ENCODE measurements at places on chromosomes 3 and 15.

- DNase-seq = no peak
Observed at GRCh38 chr3:23455084-23455483, 252.0 kb downstream of the UBE2E2 start.

DNA sequence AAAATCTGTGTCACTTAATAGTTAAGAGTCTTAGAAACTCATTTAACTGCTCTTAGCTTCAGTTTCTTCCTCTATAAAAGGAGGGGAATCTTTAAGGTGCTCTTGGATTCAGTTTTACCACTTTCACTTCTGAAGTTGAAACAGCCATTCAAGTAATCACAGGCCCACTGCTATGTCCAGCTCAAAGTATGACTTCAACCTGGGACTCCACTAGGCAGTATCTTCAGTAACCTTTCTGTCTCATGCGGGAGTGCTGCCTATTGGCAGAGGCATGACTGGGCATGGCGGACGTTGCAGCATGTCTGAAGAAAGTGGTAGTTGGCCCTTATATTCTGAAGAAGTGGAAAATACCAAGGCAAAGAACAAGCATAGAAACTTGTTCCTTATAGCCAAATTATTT lies 92.3 kb downstream of the DHX30 start:
- DNase-seq = no peak

DNA sequence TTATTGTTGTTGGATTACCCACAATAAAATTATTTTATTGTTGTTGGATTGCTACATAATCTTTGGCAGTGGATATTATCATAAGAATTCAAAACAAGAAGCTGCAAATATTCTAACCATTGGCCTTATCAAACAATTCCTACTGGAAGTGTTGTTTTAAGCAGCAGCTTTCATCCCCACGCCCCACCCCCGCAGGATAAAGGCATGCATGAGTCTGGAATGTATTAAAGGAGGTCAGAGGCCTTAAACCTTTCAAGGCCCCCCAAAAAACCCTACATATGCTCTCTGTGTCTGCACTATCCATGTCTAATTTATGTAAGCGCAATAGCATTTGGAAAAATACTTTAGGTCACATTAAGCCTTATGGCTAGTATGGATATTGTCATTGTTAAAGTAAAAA lies 23.1 kb downstream of the P3H2 start:
- no peak for DNase-seq

DNA sequence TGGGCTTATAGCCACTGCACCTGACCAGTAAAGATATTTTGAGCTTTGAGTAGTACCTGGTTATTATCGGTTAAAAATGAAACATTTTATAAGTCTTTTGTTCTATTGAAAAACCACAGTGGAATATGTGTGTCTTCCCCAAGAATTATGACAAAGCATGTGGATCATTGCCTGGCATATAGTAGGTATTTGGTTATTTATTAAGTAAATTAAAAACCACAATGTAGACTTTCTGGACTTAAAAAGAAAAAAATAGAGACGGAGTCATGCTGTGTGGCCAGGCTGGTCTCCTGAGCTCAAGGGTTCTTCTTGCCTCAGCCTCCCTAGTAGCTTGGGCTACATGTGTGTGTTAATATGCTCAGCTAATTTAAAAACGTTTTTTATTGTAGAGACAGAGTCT lies 43.5 kb downstream of the UBE2E2 start:
- no peak for DNase-seq

DNA sequence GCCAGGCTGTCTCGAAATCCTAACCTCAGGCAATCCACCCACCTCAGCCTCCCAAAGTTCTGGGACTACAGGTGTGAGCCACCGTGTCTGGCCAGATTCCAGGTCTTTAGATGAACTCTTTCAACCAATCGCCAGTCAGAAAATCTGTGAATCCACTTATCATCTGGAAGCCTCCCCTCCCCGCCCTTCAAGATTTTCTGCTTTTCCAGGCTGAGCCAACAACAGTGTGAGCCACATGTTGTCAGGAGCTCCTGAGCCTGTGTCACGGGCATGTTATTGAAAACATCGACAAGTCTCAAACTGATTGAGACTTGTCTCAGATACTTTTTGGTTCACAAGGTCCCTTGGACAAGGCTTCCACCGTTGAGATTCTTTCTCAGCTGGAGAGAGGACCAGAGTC lies 52.0 kb upstream of the TRPM1 start:
- DNase-seq = no peak

DNA sequence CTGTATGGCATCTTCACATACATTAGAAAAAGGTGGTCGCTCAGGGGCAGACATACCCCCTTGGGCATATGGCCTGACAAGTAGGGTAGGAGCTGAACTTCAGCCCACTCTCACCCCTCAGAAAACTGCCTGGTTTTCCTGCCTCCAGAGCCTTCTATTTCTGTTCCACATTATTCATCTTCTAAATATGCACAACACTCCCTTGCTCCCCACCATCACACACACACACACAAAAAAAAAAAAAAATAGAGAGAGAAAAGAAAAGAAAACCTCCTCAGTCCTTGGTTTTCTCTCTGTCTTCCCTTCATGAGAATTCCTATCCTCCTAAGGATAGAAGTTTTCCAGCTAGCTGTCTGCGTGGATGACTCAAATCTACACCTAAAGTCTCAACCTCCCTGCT lies 5.6 kb upstream of the ROPN1 start:
- no peak for DNase-seq

GRCh38 chr15:77173487-77173886 lies 102.6 kb upstream of the TSPAN3 start:
- no peak for DNase-seq

DNA sequence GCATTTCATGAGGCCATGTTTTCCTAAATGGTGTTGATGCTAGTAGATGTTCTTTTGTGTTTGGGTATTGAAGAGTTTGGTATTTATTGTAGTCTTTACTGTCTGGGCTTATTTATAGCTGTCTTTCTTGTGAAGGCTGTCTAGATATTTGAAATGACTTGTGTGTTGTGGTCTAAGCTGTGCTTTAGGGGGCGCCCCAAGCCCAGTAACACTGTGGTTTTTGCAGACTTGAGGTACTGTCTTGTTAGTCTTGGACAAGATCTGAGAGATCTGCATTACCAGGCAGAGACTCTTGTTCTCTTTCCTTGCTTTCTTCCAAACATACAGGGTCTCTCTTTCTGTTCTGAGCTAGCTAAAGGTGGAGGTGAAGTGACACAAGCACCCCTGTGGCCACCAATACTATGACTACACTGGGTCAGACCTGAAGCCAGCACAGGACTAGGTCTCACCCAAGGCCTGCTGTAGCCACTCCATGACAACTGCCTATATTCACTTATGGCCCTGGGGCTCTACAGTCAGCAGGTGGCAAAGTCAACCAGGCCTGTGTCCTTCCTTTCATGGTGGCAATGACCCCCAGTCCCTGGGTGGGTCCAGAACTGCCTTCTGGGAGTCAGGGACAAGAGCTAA lies 152.1 kb upstream of the TBC1D5 start:
- peak; percentile 21 for DNase-seq

GRCh38 chr3:57727106-57727505 lies 29.0 kb upstream of the SLMAP start:
- DNase-seq = no peak

DNA sequence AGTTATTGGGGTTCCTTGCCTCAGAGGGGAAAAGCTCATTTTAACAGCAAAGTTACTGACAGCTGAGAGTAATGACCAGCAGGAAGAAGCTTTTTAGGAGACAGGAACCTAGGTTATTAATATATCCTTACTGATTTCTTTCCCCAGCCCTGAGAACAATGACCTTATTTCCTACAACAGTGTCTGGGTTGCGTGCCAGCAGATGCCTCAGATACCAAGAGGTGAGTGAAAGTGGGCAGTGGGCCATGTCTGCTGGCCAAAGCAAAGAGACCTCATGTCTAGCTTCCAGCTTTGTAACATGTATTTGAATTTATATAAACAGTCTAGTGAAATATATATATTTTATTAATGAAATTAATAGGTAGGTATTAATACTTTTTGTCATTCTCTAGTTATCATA lies 5.0 kb downstream of the CCNDBP1 start:
- no peak for DNase-seq

DNA sequence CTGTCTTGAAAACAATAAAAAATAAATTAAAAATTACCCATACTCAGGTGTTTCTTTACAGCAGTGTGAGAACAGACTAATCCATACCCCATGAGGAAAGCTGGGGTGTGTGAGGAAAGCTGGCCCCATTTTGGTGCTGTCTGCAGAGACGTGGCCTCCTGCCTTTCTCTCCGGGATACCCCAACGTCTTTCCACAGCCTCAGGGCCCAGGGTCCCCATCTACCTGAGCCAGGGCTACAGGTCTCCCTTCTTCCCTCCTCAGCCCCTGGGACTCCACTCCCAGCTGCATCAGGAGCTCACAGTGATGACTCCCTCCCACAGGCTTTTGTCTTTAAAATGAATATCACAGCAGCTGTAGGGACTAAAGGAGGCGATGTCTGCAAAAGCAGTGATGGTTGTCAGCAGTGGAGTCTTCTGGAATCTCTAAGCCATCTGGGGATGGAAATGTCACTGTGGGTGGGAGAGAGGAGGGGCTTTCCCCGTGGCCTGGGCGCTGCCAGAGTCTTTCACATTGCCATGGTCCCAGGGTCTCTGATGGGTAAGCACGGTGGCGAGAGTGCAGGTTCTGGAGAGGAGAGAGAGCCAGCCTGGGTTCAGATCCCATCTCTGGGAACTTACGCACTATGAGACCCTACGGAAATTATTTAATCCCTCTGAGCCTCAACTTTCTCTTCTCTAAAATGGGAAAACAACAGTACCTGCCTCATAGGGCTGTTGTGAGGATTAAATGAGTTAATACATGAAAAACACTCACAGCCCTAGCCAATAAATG lies 259.3 kb downstream of the PLCL2 start:
- DNase-seq = no peak

DNA sequence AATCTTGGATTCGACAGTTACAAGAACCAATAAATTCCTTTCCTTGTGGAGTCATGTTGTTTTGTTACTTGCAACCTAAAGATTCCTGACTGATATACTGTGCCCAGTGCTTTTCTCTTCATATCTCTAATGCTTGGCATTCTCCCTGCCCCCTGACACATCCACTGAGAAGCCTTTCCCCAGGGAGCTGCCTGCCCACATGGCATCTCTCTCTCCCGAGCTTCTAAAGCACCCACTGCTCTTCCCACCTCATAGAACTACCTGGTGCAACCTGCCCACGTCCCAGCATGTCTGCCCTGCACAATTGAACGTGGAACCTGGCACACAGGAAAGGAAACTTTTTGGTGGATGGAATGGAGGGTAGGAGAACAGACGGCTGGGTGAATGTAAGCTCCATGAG lies 6.8 kb downstream of the CYP8B1 start:
- no peak for DNase-seq

DNA sequence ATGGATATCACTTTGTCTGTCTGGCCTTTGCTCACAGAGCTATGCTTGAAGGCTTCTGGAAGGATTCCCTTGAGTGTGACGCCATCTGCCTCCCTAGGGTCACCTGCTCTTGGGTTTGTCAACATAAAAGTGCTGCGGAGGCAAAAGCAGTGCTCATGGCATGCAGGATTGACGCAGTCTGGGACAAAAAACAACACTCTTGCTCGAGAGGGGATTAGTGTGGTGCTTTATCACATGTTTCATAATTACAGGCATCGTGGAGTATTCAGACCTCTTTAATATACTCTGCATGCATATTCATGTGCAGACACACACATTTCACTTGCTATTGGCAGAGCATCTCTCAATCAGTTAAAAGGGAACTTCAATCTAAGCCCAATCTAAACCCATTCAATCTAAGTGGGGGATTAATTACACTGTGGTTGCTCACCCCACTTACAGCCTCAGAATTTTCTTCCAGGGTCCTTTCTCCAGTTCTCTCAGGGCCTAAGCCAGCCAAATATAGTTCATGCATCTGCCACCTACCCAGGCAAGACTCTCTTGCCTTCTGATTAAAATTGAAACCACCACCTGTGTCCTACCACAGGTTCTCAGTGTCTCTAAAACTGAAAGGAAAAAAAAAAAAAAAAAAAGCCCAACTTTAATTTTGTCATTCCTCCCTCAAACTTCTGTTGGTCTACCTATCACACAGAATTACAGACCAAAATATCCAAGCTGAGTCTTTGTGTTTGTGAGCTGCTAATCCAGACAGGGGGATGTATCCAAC lies 75.6 kb downstream of the BFSP2 start:
- no peak for DNase-seq

GRCh38 chr15:88247914-88248313 lies 8.6 kb downstream of the NTRK3 start:
- DNase-seq = no peak

DNA sequence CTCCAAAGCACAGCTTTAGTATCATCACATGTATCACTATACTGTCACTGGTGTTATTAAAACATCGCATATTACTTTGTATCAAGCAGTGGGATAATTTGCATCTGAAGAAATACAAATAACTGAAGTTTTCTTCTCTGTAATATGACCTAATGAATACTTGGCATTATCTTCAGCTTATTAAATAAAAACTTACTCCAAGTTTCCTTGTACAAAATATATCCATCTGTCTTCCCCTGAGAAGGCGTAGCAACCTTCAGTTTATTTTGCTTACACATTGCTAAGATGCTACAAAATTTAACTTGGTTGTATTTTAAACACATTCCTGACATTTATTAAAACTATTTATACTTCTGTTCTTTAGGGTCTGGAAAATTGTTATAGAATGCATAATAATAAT lies 13.7 kb downstream of the FGF7 start:
- DNase-seq = no peak

- no peak for DNase-seq
Observed at GRCh38 chr3:103057003-103057402, 622.2 kb downstream of the ZPLD1 start.

GRCh38 chr3:30181581-30181980 lies 424.8 kb upstream of the TGFBR2 start:
- DNase-seq = no peak

DNA sequence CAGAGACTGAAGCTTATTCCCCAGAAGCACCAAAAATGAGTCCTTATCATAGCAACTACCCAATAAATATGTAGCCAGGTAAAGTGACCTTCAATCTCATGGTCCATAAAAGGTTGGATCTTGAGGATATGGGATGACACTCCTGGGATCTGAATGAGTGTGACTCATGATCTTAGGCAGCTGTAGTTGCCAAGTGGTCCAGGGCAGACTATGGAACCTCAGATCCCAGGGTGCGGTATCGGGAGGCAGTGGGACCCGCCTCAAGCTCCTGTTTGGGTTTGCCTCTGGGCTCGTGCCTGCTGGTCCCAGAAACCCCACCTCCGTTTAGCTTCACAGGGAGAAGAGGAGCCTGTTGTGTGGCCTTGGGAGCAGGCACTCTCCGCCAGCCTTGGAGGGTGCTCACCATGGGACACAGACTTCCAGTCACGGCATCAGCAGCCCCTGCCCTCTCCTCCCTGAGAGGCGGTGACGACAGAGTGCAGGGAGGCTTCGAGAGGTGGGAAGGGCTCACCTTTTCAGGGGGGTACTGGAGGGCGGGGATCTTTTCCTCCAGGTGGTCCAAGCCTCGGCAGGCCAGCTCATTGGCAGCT lies 8.1 kb downstream of the PLIN1 start:
- no peak for DNase-seq

DNA sequence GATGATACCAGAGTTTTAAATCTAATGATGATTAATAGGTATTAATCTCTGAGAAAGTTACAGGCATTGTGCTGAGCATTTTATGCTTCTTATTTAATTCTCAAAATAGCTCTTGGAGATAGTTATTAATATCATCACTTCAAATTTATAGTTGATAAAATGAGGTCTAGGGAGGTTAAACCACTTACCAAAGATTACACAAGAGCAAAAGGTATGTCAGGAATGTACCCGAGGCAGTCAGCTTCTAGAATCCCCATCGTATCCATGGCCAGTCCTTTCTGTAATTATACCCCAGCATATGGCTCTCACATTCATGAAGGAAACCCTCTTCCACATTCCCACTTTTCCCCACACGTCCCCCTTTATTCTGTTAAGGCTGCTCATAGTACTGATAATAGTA lies 421.3 kb downstream of the PYDC2 start:
- no peak for DNase-seq

Measured in stimulated activated CD4-positive, alpha-beta T cell treated with anti-CD3 and anti-CD28 coated beads, Interleukin-2, amount 100 ng/mL, for 24 hours (primary cell).